ENCODE measurements at places on chromosomes 7 and 10.

DNA sequence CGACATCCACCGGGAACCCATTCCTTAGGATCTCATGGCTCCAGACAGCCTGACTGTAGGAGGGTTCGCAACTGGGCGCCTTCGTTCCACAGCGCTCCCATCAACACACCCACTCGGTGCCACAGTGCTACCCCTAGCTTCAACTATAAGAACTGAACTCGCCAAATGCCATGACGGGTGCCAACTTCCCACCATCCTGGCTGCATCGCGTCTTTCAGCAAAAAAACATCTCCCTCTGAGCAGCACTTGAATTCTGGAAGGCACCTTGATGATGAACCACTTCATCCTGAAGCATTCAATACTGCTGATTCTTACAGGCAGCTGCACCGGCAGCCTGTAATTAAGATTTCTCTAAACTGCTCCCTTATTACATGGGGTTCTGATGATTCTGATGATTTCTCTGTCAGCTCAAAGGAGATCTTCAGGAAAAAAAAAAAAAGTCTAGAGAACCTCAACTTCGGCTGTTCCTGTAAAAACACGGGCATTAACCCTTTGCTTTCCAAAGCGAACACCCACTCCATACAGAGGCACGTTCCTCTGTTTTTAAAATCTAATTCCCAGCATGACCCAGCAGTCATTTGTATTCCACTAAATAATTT lies 1.3 kb downstream of the CYTH3 start:
- DNase-seq = peak; percentile 17

- DNase-seq = no peak
These were observed 41.1 kb downstream of the OTUD1 start for GRCh38 chr10:23479798-23480473.

DNA sequence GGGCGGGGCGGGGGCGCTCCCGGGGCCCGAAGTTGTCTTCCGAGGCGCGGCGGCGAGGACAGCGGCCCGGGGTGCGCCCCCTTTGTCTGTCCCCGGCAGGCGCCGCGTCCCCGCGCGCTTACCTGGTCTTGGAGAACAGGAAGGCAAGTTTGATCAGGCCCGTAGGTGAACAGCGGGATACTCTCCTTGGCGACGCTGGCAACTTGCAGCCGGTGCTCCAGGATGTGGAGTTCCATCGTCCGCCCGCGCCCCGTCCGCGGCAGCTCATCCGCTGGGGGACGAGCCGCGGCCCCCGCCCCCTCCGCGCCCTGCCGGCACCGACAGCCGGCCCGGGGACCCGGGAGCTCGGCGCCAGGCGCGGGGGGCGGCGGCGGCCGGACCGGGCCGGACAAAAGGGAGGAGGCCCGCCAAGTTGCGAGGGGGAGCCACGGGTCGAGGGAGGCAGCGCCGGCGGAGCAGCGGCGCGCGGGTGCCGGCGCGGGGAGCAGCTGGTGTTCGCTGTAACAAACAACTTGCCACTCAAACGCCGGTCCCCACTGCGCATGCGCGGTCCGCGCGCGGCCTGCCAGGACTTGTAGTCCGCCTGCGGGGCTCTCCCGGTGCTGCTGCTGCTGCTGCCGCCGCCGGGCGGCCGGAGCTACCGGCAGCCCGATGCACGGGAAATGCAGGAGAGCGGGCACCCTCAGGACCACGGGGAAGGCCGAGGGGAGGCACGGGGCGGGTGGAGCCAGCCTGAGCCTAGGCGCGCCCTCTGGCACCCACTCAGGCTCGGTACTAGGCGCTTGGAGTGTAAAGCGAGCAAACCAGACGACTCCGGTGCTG lies 35.6 kb upstream of the SPDYE3 start:
- peak; percentile 97 for DNase-seq

DNA sequence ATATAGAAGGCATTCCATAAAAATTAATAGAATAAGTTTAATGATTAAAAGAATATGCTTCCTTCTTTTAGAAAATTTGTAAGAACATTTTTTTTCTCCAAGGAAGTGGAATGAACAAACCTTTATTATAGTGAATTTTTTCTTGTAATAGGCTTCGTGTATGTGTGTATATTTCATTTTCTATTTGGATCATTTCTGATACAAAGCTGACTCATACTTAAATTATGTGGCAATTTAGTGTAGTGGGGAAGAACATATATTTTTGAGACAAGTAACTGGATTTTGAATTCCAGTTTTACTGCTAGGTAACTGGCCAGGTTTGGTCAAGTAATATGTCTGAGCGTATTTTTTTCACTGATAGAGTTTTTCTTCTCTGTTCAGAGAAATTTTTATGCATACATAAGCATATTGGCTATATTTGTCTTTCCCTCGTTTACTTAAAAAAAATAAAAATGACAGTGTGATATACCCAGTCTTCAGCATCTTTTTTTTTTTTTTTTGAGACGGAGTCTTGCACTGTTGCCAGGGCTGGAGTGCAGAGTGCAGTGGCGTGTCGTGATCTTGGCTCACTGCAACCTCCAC lies 50.8 kb downstream of the CDK13 start:
- DNase-seq = no peak

- no peak for DNase-seq
These were observed 268.3 kb upstream of the FERD3L start for GRCh38 chr7:19413443-19413965.

DNA sequence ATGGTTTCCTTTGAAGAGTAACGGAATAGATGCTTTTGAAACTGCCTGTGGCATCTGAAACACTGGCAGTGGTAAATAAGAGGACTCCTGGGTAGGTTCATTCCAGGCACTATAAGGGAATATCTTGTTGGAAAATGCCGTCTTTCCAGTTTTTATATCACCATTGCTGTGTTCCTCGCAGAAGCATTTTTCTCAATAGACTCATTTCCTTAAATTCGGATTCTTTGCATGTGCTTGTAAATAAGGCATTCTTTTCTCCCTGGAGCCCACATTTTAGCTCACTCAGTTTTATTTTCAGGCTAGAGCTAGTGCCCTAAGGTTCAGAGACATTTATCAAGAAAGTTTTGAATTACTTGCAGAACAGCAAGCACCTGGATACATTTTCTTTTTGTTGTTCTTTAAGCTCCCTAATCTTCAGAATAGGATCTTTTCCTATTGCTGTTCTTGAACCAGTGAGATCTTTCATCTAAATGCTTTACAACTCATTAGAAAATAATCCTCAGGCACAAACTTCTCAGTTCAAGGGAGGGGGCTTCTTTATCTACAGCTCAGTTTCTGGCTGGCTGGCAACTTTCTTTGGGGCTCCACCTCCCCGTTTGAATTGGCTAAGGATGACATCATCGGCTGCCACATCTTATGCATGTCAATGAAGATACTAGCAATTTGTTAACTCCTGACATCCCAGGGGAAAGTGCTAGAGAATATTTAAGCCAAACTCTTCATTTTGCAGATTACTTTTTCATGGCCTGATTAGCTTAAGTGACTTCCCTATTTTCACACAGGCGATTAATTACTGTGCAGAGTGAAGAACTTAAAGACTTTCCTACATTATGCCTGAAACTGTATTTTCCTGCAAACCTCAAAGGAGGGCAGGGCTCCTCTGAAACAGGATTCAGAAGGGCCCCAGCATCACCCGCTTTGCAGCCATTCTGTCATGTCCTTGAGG lies 133.7 kb upstream of the RSU1 start:
- no peak for DNase-seq

GRCh38 chr10:120424198-120424464 lies 32.9 kb upstream of the PLPP4 start:
- DNase-seq = no peak

GRCh38 chr7:87592300-87592699 lies 8.4 kb downstream of the ABCB1 start:
- DNase-seq = no peak
